NCI-H2029 (cell line): ENCODE measurements at places on chromosomes 12 and 14.

- DNase-seq = no peak
Observed at GRCh38 chr12:120194226-120194533, 335 bp downstream of the GCN1 start.

GRCh38 chr12:2180737-2181082 is 127.9 kb downstream of the CACNA1C start:
- DNase-seq = no peak

- no peak for DNase-seq
Observed at GRCh38 chr14:102733326-102733725, 43.9 kb upstream of the TRAF3 start.

DNA sequence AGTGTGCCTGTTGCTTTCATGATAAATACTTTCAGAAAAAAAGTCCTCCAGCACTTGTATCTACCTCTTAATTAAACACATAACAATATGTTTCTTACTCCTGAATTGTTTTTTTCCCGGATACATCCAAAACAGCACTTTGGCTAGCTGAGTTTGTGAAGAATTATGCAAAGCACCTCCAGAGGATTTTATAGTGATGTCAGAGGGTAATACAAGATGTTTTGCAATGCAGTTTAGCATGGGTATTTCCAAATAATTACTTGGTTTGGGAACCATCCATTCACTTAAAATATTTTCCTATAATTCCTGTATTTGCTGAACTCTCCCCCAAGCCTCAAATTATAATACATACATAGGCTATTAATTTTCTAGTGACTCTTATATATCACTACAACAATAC is 37.7 kb upstream of the DBX2 start:
- DNase-seq = no peak

- DNase-seq = no peak
Observed at GRCh38 chr14:50906326-50907065, 34.6 kb downstream of the ABHD12B start.

DNA sequence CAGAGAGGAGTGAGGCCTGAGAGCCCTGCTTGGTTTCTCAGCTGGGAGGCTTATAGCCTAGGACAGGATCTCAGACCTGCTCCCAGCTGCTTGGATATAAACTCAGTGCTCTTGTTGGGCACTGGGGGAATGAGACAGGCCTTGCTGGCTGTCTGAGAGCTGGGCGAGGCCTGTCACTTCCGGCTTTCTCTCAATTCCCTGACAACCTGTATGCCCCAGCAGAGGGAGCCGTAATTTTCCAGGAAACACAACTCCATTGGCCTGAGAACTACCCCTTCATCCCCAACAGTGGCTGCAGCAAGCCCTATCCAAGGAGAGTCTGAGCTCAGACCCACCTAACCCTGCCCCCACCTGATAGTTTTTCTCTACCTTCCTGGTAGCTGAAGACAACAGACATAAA is 258.3 kb upstream of the STXBP6 start:
- no peak for DNase-seq

DNA sequence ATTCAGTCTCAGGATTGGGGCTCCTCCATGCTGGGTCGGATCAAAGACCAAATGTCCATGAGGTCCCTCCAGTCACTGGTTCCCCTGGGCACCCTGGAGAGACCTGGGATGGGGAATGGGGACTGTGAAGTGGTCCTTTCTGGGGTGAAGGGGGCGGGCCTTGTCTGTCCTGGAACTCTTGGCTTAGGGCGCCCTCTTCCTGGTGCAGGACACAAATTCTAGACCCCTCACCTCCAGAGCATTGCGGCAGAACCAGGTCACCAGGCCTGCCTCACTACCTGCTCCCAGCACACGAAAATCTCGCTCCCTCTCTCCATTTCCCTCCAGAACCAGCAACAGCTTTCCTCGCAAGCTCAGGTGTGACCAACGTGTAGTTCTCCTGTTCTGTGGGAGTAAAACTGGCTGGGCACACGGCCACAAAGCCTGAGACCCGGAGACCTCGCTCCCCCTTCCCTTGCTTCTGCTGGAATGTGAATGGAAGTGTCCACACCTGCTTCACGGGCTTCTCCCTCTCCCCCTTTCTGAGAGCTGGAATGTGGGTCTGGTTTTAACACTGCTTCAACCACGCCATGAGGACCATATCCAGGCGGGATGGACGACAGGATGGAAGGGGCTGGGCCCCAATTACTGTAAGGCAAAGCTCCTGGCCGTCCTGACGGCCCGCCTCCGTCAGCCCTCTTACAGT is 112.7 kb downstream of the SCARB1 start:
- DNase-seq = no peak

- no peak for DNase-seq
Observed at GRCh38 chr12:22573181-22573580, 28.8 kb upstream of the C2CD5 start.

- no peak for DNase-seq
Observed at GRCh38 chr14:42856106-42856505, 1249.4 kb downstream of the LRFN5 start.

DNA sequence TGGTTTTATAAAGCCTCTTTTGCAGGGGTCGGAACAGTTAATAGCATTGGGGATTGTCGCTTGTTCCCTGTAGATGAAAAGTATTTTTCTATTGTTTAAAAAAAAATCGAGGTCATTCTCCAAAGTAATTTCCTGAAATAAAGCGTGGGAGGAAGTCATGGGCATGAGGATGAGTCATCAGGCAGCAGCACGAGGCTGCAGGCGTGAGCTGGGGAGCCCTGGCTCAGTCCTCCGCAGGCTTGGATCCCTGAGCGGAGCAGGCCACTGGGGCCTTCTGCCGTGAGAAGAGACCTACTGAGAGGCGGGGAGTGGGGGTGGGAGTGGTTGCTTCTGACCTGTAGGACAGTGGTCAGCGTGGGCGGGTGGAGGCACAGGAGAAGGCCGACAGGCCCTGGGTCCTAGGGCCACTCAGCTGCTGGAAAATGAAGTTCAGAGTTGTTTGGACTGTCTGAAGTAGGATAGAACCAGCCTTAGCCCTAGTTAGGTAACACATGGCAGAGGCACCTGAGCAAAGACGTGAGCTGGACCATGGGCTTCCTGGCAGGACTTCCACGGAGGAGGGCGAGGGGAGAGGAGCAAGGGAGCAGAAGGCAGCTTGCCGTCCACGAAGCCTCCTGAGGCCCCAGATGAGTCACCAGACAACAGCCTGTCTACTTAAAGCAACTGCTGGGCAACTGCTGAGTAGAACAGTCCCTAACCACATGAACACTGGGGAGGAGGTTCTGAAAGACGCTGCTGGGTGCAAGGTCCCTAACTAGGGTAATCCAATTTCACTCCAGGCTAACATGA is 21.1 kb upstream of the LGALS3 start:
- DNase-seq = no peak

DNA sequence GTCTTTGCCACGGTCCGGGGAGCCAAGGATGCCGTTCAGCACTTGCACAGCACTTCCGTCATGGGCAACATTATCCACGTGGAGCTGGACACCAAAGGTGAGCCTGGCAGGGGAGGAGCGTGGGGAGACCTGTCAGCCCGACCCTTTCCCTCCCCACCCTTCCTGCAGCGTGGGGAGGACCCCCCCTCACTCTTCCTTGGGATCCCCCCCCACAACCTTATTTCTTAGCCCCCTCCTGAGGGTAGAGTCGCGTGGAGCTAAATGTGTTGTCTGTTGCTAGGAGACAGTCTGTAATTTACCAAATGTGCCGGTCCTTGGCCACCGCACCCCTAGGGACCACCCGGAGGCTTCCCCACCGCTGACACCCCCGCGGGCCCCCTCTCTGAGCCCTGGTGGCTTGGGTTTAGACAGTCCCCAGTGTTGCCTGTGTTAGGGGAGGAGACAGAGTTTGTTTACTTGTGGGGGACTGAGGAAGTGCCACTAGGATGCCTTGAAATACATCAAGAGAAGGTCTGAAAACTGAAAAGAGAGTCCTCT is 2.3 kb downstream of the SETD1B start:
- DNase-seq = no peak

- no peak for DNase-seq
Observed at GRCh38 chr14:88631091-88631490, 68.3 kb downstream of the ZC3H14 start.

DNA sequence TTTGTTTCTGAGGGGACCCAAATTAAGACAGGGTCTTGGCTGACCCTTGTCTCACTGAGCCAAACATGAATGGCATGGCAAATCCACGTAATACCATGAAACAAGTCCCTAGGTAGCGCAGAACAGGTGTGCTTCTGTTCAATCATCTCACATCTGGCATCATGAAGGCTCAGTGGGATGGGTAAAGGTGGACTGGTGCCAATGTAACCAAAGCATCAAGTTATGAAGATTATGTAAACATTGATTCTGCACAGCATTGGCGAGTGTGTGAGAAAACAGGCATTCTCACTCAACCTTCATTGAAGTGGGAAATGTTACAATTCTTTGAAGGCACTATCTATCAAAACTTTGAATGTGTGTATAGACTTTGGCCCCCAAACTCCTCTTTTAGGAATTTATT is 41.9 kb downstream of the PTGER2 start:
- peak; percentile 93 for DNase-seq

DNA sequence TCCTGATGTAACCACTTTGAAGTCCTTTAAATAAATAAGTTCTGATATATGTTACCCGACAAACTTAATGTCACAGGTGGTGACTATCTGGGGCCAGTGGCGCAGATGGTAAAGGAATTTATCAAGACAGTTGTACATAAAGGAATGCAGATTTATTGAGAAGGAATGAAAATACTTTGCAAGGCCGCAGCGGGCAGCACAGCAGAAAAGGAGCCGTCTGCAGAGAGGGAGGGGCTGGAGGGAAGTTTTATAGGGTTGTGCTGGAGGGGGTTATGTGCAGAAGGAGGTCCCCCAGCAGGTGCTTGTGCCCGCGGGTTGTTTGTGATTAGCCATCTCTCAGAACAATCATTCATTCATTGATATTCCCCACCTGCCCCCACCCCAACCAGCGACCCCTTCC is 17.4 kb downstream of the GPRC5D start:
- DNase-seq = no peak
